ENCODE measurements at places on chromosomes 5 and 9. TPM values are rescaled to one million over a fixed set of nuclear protein-coding genes. Genes with fewer than 3 reads are reported as not detected.

- H3K36me3 ChIP-seq = no peaks in the 10 kb centered on the region
- H3K27me3 ChIP-seq = no peaks in the 10 kb centered on the region
- H3K4me3 ChIP-seq = no peak overlapping the region
- peaks cover 30% of the 10 kb centered on the region for H3K4me1 ChIP-seq
Observed at GRCh38 chr5:39476843-39477220, 52.1 kb upstream of the DAB2 start.

DNA sequence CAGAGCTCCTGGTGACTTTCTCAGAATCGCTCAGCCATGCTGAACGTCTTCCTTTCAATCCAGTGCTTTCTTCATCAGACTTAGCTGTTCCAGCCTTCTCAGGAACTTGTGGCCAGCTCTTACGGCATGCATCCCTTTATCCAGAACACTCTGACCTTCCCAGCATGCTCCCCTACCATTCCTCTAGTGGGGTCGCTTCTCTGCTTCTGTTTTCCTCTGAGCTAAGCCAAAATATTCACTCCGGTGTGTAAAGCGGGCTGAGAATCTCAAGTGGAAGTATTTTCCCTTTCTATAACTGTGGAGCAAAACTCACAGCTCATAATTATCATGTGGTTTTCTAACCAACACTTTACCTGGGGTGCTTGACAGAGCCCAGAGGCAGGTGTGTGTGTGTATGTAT lies 6.2 kb downstream of the DCANP1 start:
- H3K27ac ChIP-seq = no peak overlapping the region
- no peak overlapping the region for H3K4me3 ChIP-seq
- no peak for DNase-seq
- H3K4me1 ChIP-seq = no peaks in the 10 kb centered on the region

DNA sequence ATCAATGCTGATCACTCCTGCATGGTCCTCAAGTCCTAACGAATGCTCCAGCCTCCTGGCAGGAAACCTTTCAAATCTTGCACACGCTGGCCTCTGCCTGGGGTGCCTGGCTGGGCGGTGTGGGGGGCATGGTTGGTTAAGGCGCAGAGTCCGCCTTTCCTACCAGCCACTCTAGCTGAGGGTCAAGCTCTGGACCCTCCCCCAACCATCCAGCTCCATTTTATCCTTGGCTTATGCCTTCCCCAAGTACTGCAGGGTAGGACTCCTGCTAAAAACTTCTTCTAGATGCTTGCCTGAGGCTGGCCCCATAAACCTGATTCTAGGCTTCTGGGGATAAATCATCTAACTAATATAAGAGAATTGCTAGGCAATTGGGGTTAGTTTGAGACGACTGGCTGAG lies 808 bp upstream of the MVB12B start:
- DNase-seq = no peak
- H3K4me1 ChIP-seq = peaks cover 15% of the 10 kb centered on the region
- no peaks in the 10 kb centered on the region for H3K27me3 ChIP-seq
- H3K27ac ChIP-seq = peak overlapping the region; percentile 38
- no peaks in the 10 kb centered on the region for H3K36me3 ChIP-seq

GOLM1 gene
- 136 TPM for total RNA-seq

HK3 gene
- 10.2 TPM for total RNA-seq

PTGES gene
- 1.7 TPM for total RNA-seq

- no peak within 1 kb of the TSS for H3K27ac ChIP-seq
- H3K27me3 ChIP-seq = peaks cover 18% of the 10 kb centered on the region
- peaks cover 3% of the 10 kb centered on the region for H3K4me1 ChIP-seq
- no peak for DNase-seq
- peak within 1 kb of the TSS; percentile 0 for H3K4me3 ChIP-seq
Observed at GRCh38 chr5:7395947-7396712, at the start of gene ADCY2. Gene ADCY2, plus strand, starts transcription at chr5:7396138. Its CDS starts 159 bp downstream, at chr5:7396297.

DNA sequence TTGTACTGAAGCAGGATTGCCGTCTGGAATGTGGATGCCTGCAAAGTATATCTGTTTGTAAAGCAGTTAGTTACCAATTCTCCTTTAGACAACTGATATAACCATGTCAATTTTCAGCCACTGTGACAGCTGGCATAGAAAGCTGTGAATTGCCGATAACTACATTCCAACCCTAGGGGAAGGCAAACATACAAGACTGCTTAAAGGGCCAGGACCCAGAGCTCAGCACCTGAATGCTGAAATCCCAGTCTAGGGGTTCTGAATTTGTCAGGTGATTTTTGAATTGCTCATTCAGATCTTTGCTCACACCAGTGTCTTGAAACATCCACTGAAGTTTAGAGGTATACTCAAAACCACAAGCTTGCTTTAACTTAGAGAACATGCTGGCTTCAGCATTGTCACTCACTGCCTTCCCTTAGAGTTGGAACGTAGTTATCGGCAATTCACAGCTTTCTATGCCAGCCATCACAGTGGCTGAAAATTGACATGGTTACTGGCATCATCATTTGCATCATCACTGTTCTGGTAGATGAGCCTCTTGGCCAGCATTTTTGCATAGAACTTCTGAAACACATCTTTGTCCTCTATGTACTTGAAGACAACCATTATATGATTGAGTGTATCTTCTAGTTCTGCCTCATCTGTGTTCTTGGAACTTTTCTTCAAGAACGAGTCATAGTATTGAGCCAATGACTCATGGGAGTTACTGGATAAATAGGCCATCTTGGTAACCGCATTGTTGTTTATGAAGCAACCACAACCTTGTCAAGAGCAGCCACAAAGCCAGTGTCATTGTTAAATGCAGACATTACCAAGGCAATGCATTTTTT lies 82.1 kb downstream of the CCDC192 start:
- no peak overlapping the region for H3K4me3 ChIP-seq
- no peak for DNase-seq
- H3K4me1 ChIP-seq = no peaks in the 10 kb centered on the region
- H3K27ac ChIP-seq = no peak overlapping the region
- H3K27me3 ChIP-seq = no peaks in the 10 kb centered on the region
- no peaks in the 10 kb centered on the region for H3K36me3 ChIP-seq

DNA sequence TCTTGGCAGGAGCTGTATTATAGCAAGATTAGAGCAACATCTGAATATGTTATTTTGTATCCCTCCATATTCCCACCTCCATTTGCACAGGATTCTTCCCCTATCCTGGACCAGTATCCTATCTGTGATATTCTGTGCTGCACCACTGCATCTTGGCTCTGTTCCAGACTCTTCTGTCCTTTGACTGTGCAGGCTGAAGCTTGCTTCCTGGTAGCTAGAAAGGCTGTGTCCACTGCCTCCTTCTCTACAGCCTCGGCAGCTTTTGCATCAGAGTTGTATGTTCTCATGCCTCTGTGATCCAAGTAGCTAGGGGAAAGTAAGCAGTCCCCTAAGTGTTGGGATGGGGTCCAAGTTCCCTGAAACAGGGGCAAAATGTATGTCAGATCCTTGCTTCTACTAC lies 104.1 kb downstream of the GAS1 start:
- H3K4me3 ChIP-seq = no peak overlapping the region
- H3K27me3 ChIP-seq = no peaks in the 10 kb centered on the region
- H3K27ac ChIP-seq = no peak overlapping the region
- H3K4me1 ChIP-seq = no peaks in the 10 kb centered on the region

GABRA6 gene
- total RNA-seq = not detected

DNA sequence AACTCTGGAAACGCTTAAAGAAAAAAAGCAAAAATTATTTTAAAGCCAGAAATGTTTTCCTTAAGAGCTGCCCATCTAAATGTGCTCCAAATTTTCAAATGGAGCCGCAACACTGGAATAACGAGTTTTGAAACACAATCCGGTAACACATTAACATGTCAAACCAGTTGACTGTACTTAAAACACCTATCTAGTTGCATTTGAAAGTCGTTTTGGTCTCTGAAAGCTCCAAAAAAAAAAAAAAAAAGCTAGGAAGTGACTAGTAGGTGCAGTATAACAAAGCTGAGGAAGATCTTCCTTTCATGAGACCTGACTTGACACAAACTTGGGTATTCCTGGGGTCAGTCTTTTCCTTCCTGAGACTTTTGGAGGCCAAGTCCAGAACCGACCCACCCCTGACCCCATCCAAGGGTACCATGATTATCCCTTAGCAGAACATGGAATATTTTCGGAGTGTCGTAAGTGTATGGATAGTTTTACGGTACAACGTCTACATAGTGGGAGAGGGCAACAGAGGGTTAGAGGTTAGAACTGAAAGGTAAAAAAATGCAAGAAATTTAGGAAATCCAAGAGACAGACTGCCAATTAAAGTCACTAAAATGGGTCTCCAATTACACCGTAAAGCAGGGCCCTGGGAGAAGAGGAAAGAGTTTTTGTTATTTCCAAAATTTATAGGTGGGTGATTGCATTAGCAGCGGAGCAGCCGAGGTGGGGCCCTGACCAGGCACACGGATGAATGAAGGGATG lies 812 bp downstream of the CETN3 start:
- no peak for DNase-seq
- peak overlapping the region; percentile 99 for H3K27ac ChIP-seq
- H3K4me3 ChIP-seq = peak overlapping the region; percentile 76

ZNF658 gene
- total RNA-seq = 2.2 TPM

All from adrenal gland (tissue), 19 donors.